ENCODE measurements at places on chromosomes 4 and X.

DNA sequence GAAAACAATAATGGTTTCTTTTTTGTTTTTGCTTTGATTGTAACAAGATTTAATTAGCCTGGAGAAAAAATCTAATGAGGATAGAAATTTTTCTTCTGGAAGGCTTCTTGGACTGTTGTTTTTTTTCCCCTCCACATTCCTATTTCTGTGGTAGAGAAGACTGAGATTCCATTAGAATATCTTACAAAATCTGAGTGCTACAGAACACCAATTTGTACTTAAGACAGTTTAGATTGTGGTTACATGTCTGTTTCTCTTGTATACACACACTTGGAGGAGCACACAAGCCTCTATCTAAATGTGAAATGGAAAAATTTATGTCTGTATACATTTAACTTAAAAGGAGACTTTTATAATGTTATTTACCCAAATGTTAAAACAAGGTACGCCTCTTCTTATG, 176.9 kb upstream of the ARSJ start:
- DNase-seq, result no peak

DNA sequence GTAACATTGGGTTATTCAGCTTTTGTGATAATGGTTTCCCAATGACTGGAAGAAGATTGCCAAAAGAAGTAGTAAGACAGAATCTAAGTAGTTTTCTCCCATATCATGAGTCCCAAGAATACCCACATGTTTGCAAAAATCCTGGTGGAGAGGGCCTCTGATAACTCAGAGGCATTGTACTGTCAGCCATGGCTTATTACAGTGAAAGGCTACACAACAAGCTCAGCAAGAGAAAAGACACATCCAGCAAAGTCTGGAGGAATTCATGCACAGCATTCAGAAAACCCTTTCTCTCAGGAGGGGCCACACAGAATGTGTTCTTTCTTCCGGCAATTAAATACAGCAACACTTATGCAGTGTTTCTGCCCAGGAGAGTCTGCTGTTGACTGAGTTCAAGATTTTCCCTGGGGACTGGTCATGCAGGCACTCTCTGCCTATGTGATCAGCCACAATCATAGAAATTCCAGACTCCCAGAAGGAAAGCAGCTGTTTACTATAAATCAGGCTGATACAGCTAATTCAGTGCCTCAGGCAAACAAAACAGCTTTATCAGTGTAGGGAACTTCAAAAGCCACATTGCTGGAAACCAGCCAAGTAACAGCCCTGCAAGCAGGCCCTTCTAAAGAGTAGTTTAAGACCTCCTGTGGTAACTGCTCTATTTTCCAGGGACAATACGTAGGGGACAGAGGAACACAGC, 937.1 kb downstream of the CCSER1 start:
- DNase-seq, result peak; percentile 3

GRCh38 chr4:76023389-76023788, at the start of gene CXCL10:
Gene CXCL10 (minus strand): TSS chr4:76023497. CDS start chr4:76023431, 66 bp downstream.
- DNase-seq, result peak; percentile 94

- no peak for DNase-seq
Observed at GRCh38 chr4:108787106-108787505, 24.3 kb upstream of the ETNPPL start.

- DNase-seq, result no peak
Observed at GRCh38 chrX:40245488-40246071, 147.8 kb upstream of the BCOR start.

GRCh38 chrX:148577741-148578140, 77.3 kb downstream of the AFF2 start:
- DNase-seq, result no peak

DNA sequence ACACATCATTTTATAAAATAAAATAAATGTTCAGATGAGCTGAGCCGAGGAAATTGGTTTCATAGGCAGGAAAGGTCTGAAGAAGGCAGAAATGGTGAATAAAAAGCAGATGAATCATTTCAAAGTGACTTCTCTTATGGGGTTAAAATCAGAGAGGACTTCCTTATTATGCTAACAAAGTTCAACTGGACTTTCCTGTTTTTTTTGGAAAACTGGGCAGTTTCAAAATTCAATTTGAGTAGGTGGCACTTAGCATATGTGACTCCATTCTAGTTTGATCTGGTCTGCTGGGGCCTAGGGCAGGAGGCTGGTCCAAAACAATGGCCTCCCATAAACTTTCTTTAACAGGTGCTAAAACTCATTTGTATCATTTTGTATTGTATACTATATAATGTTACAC, 1794.9 kb upstream of the TENM3 start:
- peak; percentile 14 for DNase-seq

GRCh38 chr4:7747062-7747385, 192.6 kb downstream of the AFAP1 start:
- DNase-seq, result peak; percentile 47

DNA sequence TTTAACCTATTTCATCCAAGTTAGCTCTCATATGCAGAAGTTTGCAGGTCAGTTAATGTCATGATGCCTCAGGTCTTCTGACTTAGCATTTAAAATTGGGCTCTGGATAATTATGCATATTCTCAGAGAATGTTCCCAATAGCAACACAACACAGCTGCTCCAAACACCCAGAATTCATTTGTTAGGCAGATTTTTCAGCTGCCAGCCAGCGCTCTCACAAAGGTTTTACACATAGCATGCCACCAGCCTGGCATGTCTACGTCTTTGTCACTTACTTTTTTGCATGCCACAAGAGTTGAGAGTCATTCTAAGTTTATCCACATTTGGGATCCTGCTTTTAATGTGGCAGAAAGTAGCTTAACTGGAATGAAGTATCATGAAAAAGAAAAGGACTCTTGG, 84.8 kb downstream of the LIMCH1 start:
- DNase-seq, result no peak

GRCh38 chr4:151883747-151884146, 122.9 kb upstream of the GATB start:
- DNase-seq, result no peak

GRCh38 chr4:169071747-169072146, 61.7 kb upstream of the CBR4 start:
- no peak for DNase-seq
